ENCODE measurements at places on chromosomes 16 and 17.

GRCh38 chr17:8409966-8410882 lies 12.6 kb upstream of the RNF222 start:
- peak; percentile 69 for DNase-seq

DNA sequence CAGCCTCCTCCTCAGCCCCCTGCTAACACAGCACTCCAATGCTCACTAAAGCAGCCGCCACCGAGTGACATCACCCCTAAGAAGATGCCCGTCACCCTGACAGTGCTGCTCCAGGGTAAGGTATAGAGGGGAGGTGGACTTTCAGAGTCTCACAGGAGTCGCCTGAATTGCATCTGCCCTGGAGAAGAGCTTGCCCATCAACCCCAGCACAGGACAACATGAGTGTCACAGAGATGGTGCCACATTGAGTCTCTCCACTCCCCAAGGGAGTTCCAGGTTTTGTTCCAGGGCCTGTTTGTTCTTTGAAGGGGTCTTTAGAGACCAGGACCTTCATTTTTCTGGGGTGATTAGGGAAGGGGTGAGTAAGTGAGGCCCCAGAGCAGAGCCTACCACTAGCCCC lies 2.2 kb upstream of the P2RX5 start:
- DNase-seq, result no peak

DNA sequence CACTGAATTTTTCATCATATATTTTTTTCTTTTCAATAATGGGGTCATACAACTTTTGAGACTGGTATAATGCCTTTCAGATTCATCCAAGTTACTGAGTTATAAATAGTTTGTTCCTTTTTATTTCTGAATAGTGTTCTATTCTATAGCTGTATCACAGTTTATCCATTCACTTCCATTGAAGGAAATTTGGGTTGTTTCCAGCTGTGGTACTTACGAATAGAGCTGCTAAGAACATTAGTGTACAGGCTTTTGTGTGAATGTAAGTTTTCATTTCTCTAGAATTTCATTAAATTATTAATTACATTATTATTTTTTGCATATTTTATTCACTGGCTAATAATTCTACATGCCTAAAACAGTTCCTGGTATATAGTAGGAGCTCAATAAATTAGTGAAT lies 52.9 kb downstream of the SNTB2 start:
- no peak for DNase-seq

DNA sequence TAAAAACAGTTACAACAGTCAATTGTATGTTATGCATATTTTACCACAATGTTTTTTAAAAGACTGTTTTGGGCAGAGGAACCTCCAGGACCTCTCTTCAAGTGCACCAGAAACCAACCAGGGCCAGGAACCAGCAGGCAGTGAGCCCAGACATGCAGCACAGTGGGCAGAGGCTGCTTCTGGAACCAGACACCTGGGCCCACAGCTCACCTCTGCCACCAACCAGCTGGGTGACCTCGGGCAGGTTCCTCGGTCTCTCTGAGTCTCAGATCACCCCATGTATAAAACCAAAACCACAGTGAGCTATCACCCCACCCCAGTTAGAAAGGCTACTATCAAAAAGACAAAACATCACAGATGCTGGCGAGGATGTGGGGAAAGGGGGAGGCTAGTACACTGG lies 161.0 kb downstream of the C16orf95 start:
- no peak for DNase-seq

DNA sequence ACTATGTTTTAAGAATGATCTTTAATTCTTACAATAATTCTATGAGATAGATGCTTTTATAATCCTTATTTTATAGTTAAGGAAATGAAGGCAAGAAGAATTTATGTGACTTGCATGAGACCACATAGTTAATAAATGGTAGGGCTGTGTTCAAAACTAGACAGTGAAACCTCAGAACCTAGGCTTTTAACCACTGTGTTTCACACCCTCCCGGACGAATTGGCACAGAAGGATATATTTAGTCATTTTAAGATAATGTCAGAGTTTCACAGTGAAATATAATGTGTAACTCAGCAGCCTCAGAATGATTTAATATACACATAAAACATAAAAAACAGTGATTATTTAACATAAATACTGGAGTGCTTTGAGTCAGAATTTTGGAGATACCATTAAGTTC lies 57.0 kb downstream of the NSRP1 start:
- no peak for DNase-seq

DNA sequence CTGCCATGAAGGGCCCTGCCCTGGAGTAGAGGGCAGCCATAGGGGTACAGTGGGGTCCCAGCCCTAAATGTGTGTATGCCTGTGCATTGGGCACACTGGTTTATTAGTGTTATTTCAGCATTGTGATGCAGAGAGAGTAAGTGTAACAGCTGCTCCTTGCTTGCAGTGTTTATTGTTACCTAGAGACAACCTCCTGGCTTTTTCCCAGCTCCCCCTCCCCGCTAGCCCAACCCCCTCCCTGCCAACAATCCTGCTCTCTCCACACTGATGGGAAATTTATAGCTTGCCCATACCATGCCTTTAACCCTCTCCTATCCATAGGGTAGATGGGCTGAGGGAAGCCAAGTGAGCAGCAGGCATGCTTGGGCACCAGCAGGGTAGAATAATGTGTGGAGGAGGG lies 51.3 kb downstream of the NEUROD2 start:
- no peak for DNase-seq

DNA sequence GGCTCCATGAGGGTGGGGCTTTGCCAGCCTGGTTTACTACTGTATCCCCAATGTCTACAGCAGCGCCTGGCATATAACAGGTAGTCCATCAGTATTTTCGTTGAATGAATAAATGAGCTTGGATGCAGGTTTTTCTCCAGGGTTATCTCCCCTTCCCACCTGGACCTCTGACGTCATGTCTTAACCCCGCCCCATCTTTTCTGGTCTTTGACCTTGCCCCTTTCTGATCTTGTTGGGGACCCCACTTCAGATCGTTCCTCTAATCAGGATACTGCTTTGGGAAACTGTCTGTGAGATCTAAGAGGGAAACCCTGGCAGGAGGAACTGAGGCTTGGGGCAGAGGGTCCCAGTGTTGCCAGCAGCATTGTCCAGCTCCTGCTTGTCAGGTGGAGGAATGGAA lies 68.8 kb upstream of the GCSH start:
- no peak for DNase-seq

DNA sequence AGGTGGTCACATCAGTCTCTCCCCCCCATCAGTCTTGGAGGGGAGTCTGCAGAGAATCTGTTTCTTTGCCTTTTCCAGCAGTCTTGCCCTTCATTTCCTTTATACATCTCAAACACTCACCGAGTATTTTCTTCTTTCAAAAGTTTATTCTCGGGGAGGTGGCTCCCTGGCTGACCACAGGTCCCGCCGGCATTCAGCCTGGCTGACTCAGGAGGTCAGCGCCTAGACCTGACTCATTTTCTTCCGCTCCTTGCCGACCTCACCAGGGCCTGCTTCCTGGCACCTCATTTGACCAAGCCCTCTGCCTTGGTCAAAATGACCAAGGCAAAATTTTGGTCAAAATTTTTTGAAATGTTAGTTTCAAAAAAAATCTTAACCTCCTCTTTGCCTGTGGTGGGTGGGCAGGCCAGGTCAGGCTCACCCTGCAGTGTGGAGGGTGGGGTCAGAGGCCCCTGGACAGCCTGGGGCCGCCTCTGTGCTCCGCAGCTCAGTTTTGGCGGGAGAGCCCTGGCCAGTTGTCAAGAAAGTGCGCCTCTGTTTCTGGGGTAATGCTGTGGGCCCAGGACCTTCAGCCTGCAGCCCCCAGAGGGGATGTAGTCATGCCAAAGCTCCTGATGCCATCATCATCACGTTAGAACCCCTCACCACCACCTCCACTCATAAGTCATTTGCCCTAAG lies 165.6 kb downstream of the SPECC1 start:
- DNase-seq, result no peak
